ENCODE measurements at places on chromosomes 6 and 20. TPM values are rescaled to one million over a fixed set of nuclear protein-coding genes. Genes with fewer than 3 reads are reported as not detected.
A peak's percentile ranks its signal among the peaks of the same experiment; 100 is the strongest.

Gene EPPIN
- total RNA-seq = not detected

Gene MRAP2
- total RNA-seq = not detected

Gene CGA
- total RNA-seq = not detected

Gene MYLIP
- 23.3 TPM for total RNA-seq

Gene SDHAF4
- 15.2 TPM for total RNA-seq

GRCh38 chr6:8392569-8392968, 42.8 kb downstream of the SLC35B3 start:
- H3K36me3 ChIP-seq = no peaks in the 10 kb centered on the region
- peak overlapping the region; percentile 76 for H3K4me3 ChIP-seq
- peak overlapping the region; percentile 78 for H3K27ac ChIP-seq
- H3K27me3 ChIP-seq = no peaks in the 10 kb centered on the region
- peaks cover 24% of the 10 kb centered on the region for H3K4me1 ChIP-seq
- no peak for DNase-seq

DNA sequence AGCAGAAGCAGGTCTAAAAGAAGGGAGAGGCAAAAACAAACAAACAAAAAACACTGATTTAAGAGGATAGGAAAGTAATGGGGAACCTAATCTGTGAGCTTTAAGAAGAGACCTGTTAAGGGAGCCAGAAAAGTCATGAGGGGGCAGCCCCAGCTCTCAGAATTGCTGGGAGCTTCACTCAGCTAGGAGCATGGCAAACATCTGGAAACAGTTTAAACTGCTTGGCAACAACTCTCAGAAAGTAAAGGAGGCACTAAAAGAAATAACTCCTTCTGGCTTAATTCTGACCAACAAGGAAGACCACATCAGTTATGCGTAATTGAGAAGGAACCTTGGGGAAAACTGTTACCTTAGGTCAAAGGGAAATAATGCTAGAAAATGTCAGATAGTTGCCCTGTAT, 121.4 kb downstream of the LAMP5 start:
- no peaks in the 10 kb centered on the region for H3K36me3 ChIP-seq
- H3K4me3 ChIP-seq = no peak overlapping the region
- H3K4me1 ChIP-seq = no peaks in the 10 kb centered on the region
- no peak overlapping the region for H3K27ac ChIP-seq

DNA sequence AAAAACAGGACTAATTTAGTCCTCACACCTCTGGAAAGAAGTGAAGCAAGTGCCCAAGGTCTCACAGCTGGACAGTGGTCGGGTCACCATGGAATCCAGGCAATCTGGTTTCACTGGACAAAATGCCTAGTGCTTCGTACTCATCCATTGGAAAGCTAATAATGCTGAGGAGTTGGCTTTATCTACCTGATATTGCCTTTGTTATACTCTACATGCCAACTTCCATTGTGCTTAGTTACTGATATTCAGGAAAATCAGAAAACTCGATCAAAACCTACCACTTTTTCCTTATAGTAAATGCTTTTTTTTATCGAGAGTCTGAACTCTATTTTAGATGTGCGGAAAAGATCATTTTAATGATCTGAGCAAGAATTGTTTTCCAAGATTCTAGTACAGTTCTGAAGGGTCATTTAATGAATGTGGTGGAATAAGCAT, 966 bp downstream of the CFAP206 start:
- peaks cover 14% of the 10 kb centered on the region for H3K27me3 ChIP-seq
- DNase-seq = no peak
- peaks cover 6% of the 10 kb centered on the region for H3K4me1 ChIP-seq

- no peak overlapping the region for H3K27ac ChIP-seq
- no peak for DNase-seq
- H3K27me3 ChIP-seq = no peaks in the 10 kb centered on the region
- H3K4me3 ChIP-seq = no peak overlapping the region
- no peaks in the 10 kb centered on the region for H3K4me1 ChIP-seq
Measured at GRCh38 chr6:133590196-133590595, 298.7 kb upstream of the TCF21 start.

GRCh38 chr6:130326496-130326895, 39.3 kb upstream of the TMEM200A start:
- DNase-seq = no peak
- H3K27ac ChIP-seq = no peak overlapping the region
- H3K27me3 ChIP-seq = no peaks in the 10 kb centered on the region
- no peaks in the 10 kb centered on the region for H3K36me3 ChIP-seq
- no peak overlapping the region for H3K4me3 ChIP-seq

DNA sequence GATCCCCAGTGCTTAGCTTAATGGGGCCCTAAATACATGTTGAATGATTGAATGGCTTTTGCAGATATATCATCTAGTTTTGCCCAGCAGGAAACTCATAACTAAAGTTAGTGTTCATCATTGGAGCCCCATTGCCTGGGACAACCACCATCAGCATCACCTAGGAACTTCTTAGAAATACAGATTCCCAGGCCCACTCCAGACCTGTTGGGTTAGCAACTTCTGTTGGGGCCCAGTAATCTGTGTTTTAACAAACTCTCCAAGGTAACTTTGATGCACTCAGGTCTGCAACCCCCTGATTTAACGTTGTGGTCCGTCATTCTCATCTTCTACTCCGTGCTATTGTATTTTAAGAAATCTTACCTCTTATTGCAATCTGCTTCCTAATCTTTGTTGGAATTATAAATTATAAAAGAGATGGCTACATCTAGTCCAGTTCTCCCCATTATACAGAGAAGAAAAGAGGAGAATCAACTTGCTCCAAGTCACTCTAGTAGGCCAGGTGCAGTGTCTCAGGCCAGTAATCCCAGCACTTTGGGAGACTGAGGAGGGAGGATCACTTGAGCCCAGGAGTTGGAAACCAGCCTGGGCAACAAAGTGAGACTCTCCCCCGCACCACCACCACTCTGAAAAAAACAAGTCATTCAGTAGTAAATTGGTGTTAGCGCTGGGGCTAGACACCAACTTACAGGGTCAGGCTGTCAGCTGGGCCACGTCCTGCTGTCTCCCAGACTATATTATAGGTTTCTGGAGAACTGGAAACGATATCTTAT, 13.7 kb downstream of the FOXP4 start:
- H3K4me1 ChIP-seq = peaks cover 9% of the 10 kb centered on the region
- H3K36me3 ChIP-seq = no peaks in the 10 kb centered on the region
- H3K27me3 ChIP-seq = peaks cover 26% of the 10 kb centered on the region

- H3K27ac ChIP-seq = no peak overlapping the region
- H3K4me1 ChIP-seq = peaks cover 25% of the 10 kb centered on the region
- H3K36me3 ChIP-seq = peaks cover 3% of the 10 kb centered on the region
- no peaks in the 10 kb centered on the region for H3K27me3 ChIP-seq
- DNase-seq = no peak
Measured at GRCh38 chr20:44597516-44597915, 15.1 kb downstream of the PKIG start.

GRCh38 chr6:42440778-42441696, 10.7 kb downstream of the TRERF1 start:
- H3K27me3 ChIP-seq = no peaks in the 10 kb centered on the region
- H3K4me3 ChIP-seq = peak overlapping the region; percentile 34
- peak overlapping the region; percentile 78 for H3K27ac ChIP-seq
- peaks cover 82% of the 10 kb centered on the region for H3K4me1 ChIP-seq
- no peak for DNase-seq
- peaks cover 7% of the 10 kb centered on the region for H3K36me3 ChIP-seq

DNA sequence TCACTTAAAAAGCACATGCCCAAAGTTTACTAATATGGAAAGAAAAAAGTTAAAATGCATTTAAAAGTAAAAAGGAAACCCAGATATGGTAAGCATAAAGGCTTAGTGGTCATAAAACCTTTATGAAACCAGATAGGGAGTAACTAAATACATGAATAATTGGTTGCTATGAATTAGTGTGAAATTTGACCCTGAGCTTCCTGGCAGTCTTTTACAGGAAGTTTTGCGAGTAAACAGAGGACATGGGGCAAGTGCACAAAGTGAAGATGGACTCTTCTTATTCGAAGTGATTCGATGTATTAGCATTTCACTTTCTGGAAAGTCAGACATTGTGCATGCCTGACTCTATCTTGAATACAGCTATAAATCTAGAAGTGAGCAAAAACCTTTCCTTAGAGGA, 90.9 kb upstream of the MLIP start:
- no peak overlapping the region for H3K4me3 ChIP-seq
- no peak overlapping the region for H3K27ac ChIP-seq
- no peaks in the 10 kb centered on the region for H3K27me3 ChIP-seq
- DNase-seq = no peak
- H3K36me3 ChIP-seq = no peaks in the 10 kb centered on the region

- no peaks in the 10 kb centered on the region for H3K27me3 ChIP-seq
- H3K36me3 ChIP-seq = no peaks in the 10 kb centered on the region
- no peak overlapping the region for H3K4me3 ChIP-seq
- H3K27ac ChIP-seq = no peak overlapping the region
- H3K4me1 ChIP-seq = peaks cover 2% of the 10 kb centered on the region
Measured at GRCh38 chr20:1528811-1529210, 28.7 kb downstream of the SIRPD start.

GRCh38 chr6:111992851-111993250, 61.1 kb upstream of the CCN6 start:
- peaks cover 88% of the 10 kb centered on the region for H3K4me1 ChIP-seq
- no peaks in the 10 kb centered on the region for H3K36me3 ChIP-seq

DNA sequence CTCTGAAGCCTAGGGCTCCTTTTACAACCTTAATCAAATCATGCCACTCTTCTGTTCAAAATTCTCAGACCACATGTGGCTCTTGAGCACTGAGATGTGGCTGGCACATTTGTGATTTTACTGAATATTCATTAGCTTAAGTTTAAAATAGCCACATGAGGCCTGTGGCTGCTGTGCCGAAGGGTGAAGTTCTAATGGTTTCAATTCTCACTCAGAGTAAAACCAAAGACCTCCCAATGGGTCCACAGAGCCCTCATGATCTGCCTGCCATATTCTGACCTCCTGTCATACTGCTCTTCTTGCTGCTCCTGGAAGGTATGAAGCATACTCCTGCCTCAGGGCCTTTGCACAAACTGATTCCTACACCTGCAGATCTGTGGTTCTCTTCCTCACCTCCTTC, 7.8 kb upstream of the CST3 start:
- H3K4me1 ChIP-seq = peaks cover 6% of the 10 kb centered on the region
- no peaks in the 10 kb centered on the region for H3K36me3 ChIP-seq
- no peaks in the 10 kb centered on the region for H3K27me3 ChIP-seq
- no peak overlapping the region for H3K4me3 ChIP-seq
- no peak for DNase-seq

- DNase-seq = no peak
- no peaks in the 10 kb centered on the region for H3K36me3 ChIP-seq
- H3K4me1 ChIP-seq = peaks cover 7% of the 10 kb centered on the region
- H3K4me3 ChIP-seq = no peak overlapping the region
Measured at GRCh38 chr6:160261991-160262680, 3.5 kb upstream of the SLC22A2 start.

- H3K4me1 ChIP-seq = no peaks in the 10 kb centered on the region
- H3K36me3 ChIP-seq = no peaks in the 10 kb centered on the region
- no peak overlapping the region for H3K27ac ChIP-seq
- no peak for DNase-seq
- H3K4me3 ChIP-seq = no peak overlapping the region
Measured at GRCh38 chr6:141675957-141676356, 456.8 kb upstream of the GJE1 start.

- H3K27me3 ChIP-seq = no peaks in the 10 kb centered on the region
- no peaks in the 10 kb centered on the region for H3K36me3 ChIP-seq
- H3K4me3 ChIP-seq = no peak overlapping the region
Measured at GRCh38 chr20:9367746-9368145, 146.6 kb upstream of the LAMP5 start.

DNA sequence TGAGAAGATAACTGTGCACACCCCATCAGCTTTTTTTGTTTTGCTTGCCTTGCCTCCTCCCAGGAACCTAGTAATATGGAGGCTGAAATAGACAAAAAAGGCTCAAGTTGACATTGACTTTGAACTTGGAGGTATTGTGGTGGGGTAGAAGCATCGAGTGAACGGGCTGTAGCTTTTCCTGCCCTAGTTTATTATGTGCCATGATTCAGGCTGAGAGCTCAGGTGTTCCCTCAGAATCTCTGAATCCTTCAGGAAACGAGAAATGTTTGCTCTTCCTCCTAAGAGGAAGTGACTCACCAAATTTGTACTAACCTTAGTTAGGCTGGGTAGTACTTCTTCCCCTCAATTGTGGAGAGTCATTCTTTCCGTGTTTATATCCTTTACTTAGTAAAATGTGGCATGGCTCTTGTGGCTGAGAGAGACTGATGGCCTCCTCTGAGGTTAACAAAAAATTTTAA, 98.8 kb downstream of the SASH1 start:
- H3K27ac ChIP-seq = no peak overlapping the region
- no peaks in the 10 kb centered on the region for H3K27me3 ChIP-seq
- DNase-seq = no peak
- H3K4me3 ChIP-seq = no peak overlapping the region

GRCh38 chr20:42734660-42735368, 454.9 kb downstream of the PTPRT start:
- no peak overlapping the region for H3K4me3 ChIP-seq
- no peaks in the 10 kb centered on the region for H3K4me1 ChIP-seq
- H3K36me3 ChIP-seq = no peaks in the 10 kb centered on the region
- H3K27ac ChIP-seq = no peak overlapping the region

GRCh38 chr20:62355878-62356588, 11.1 kb downstream of the LAMA5 start:
- no peak for DNase-seq
- no peaks in the 10 kb centered on the region for H3K4me1 ChIP-seq
- H3K27me3 ChIP-seq = no peaks in the 10 kb centered on the region
- H3K36me3 ChIP-seq = no peaks in the 10 kb centered on the region
- H3K27ac ChIP-seq = no peak overlapping the region

DNA sequence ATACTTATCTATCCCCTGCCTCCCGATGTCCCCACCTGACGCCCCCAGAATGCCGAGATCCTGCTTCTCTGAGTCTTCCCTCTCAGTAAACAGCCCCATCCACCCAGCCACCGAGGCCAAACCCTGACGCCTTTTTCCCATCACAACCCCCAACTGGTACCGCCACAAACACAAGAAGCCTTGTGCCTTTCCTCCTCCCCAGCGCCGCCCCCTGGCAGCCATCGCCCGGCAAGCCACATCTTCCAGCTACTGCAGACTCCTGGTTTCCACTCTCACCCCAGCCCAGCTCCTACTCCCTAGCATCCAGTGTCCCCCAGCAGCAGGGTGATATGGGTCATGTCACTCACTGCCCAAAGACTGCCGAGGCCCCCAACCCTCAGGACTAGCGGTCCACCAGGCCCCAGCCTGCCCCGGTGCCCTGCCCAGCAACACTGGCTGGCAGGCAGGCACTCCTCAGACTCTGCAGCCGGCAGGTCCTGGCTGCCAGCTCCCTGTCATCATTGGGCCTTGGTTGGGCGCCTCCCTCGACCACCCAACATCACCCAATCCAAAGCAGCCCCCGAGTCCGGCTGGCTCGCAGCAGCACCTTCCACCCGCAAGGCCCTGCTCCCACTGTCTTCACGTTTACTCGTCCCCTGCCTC, 11.2 kb downstream of the TCFL5 start:
- peaks cover 7% of the 10 kb centered on the region for H3K4me1 ChIP-seq
- no peak overlapping the region for H3K4me3 ChIP-seq
- no peaks in the 10 kb centered on the region for H3K36me3 ChIP-seq
- no peak for DNase-seq

- no peaks in the 10 kb centered on the region for H3K36me3 ChIP-seq
- no peak for DNase-seq
- no peaks in the 10 kb centered on the region for H3K4me1 ChIP-seq
- peaks cover 9% of the 10 kb centered on the region for H3K27me3 ChIP-seq
- no peak overlapping the region for H3K4me3 ChIP-seq
Measured at GRCh38 chr20:10329387-10330005, 104.5 kb downstream of the MKKS start.

- no peaks in the 10 kb centered on the region for H3K4me1 ChIP-seq
- no peak overlapping the region for H3K27ac ChIP-seq
- no peak for DNase-seq
- no peaks in the 10 kb centered on the region for H3K27me3 ChIP-seq
- H3K4me3 ChIP-seq = no peak overlapping the region
Measured at GRCh38 chr6:78598966-78599365, 268.4 kb upstream of the IRAK1BP1 start.

Measured in naive thymus-derived CD8-positive, alpha-beta T cell (primary cell).